Type B pancreatic cell (in vitro differentiated cells): ENCODE measurements at places on chromosomes 16 and 17. TPM values are rescaled to one million over a fixed set of nuclear protein-coding genes. Genes with fewer than 3 reads are reported as not detected.

GRCh38 chr16:70399951-70400350, 38.9 kb downstream of the ST3GAL2 start:
- no peak for DNase-seq

- DNase-seq, result no peak
These were observed 45.1 kb downstream of the RBFOX3 start for GRCh38 chr17:79565606-79566250.

DNA sequence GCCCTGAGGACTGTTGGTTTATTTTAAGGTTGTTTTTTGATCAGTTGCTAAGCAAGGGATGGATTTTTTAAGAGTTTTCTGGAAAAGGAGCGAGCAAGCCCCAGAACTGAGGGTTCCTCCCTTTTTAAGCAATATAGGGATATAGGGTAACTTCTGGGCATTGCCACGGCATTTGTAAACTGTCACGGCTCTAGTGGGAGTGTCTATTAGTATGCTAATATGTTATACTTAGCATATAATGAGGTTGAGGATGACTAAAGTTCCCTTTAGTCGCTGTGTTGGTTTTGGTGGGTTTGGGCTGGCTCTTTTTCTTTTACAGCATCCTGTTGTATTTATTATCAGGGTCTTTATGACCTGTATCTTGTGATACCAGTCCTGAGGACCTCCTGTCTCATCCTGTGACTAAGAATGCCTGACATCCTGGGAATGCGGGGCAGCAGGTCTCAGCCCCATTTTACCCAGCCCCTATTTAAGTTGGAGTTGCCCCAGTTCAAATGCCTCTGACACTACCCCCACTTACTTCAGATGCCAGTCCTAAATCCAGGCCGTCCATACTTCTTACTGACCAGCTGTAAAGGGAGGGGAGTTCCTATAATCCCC, 59.4 kb downstream of the MFSD11 start:
- DNase-seq, result no peak

- no peak for DNase-seq
These were observed 34.9 kb downstream of the GTF3C1 start for GRCh38 chr16:27514806-27515205.

- no peak for DNase-seq
These were observed 4.8 kb downstream of the P2RX1 start for GRCh38 chr17:3911271-3912053.

GRCh38 chr16:57306676-57307341, 22.3 kb upstream of the PLLP start:
- DNase-seq, result no peak

- DNase-seq, result no peak
These were observed 56.6 kb downstream of the ENGASE start for GRCh38 chr17:79131274-79131635.

DNA sequence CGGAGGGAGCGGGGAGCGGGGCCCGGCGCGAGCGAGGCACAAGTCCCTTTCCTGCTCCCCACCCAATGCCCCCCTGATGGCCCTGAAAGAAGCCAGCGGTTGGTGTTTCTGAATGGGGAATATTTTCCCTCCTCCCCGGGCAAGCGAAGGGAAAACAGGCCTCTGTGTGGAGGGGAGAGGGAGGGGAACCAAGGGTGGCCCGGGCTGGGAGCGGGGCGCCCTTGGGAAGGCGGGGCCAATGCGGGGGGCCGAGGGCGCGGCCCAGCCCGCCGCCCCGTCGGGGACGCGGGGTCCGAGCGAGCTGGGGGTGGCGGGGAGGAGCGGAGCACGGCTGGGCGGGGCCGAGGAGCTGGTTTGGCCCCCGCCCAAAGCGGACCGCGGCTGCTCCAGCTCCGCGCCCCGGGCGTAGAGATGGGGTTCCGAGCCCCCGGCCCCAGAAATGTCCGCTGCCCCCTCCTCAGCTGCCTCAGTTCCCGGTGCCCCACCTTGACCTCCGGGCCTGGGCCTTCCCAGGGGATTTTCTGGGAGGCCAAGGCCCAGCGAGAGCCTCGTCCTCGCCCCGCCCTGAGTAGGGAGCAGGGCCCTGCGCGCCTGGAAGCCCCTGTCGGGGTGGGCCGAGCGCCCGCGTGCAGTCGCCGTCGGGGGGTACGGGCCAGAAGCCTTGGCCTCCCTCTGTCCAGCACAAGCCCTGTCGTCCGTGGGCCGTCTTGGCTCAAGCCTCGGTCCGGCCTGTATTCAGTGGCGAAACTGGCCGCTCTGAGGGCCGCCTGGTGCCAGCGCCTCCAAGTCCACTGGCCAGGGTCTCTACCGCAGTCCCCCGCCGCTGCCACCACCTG, 3.9 kb upstream of the HEXIM1 start:
- DNase-seq, result no peak

DNA sequence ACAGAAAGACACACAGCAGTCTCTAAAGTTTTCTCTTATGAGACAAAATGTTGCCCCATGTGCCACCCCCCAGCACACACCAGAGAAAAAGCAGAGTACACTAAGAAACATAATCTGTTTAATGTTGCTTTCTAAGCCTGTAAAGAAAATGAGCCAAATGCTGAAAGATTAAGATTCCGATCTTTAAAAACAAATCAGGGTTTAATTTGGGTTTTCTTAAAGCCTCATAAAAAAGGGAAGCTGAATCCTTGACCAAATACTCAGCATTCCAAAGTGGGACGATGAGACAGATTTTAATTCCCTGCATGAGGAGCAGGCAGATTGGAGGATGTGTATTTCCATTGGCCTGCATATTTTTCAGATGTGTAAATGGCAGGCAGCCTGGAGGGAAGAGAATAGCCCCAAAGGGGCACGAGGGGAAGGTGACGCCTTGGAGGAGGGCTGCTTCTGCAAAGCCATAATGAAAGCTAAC, 118.4 kb downstream of the COPRS start:
- no peak for DNase-seq

DNA sequence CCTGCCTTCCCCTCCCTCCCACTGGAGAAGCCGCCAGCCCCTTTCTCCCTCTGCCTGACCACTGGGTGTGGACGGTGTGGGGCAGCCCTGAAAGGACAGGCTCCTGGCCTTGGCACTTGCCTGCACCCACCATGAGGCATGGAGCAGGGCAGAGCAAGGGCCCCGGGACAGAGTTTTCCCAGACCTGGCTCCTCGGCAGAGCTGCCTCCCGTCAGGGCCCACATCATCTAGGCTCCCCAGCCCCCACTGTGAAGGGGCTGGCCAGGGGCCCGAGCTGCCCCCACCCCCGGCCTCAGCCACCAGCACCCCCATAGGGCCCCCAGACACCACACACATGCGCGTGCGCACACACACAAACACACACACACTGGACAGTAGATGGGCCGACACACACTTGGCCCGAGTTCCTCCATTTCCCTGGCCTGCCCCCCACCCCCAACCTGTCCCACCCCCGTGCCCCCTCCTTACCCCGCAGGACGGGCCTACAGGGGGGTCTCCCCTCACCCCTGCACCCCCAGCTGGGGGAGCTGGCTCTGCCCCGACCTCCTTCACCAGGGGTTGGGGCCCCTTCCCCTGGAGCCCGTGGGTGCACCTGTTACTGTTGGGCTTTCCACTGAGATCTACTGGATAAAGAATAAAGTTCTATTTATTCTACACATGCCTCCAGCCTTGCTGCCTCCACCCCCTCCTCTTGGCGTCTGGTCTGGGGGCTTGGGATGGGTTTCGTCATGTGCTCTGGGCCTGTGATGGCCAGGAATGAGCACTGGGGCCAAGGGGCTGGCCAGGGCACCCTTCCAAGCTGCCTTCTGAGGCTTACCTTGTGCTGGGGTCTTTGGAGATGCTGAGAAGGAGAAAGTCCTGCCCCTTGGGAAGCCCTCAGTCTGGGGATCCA, 7.3 kb downstream of the GJD3 start:
- no peak for DNase-seq

CCL18 gene
- total RNA-seq, result 0.60 TPM in 1 of 2 replicates, not detected in the other

SHISA6 gene
- 2.4 and 5.0 TPM in 2 replicates for total RNA-seq

KRT36 gene
- 0.17 and 0.83 TPM in 2 replicates for total RNA-seq

KRTAP9-2 gene
- not detected in 2 replicates for total RNA-seq

SPN gene
- total RNA-seq, result 0.14 and 0.31 TPM in 2 replicates

CIBAR2 gene
- 1.3 and 4.9 TPM in 2 replicates for total RNA-seq
